ENCODE measurements at places on chromosomes 7 and 10.

DNA sequence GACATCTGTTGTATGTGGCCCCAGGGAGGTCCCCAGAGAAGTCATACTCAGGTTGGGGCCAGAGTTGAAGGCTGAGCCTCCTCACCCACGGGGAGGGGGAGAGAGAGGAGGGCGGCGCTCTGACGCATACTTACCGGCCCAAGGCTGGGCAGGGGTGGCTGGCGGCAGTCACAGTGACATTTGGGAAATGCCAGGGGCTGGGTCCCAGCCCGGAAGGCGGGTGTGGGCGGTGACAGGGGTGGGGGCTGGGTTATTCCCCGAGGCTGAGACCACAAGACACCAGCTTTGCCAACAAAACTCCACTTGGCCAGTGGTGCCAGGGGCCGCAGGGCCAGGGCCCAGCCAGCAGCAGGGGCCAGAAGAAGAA lies 41.1 kb downstream of the RASGEF1A start:
- DNase-seq, result peak; percentile 39

GRCh38 chr10:26556748-26557640 lies 118.9 kb downstream of the APBB1IP start:
- no peak for DNase-seq

GRCh38 chr7:46059308-46060020 lies 138.4 kb upstream of the IGFBP3 start:
- no peak for DNase-seq

DNA sequence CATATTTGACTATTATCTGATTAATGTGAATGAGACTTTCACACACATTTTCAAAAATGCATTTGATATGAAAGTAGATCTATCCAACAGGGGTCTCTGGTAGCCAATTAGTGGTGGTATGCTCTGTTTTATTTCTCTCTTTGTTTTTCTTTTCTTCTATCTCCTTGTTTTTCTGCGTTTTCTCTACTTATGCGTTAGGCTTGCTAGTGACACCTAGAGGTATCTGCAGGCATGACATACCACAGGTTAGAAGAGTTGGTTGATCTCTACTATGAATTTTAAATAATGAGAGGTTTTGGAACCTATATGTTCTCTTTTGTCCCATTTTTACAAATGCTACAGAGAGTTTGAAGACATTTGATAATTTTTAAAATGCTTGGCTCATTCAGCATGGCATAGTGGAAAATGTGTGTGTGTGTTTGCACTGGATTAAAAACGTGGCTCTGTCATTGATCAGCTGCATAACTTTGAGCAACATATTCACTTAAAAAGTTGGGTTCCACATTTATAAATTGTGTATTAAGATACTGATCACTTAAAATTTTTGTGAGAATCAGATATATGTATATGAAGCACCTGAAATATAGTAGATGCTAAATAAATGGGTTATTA lies 28.1 kb upstream of the PLXDC2 start:
- DNase-seq, result no peak

- peak; percentile 50 for DNase-seq
Measured at GRCh38 chr7:108000875-108001763, 1.8 kb downstream of the LAMB1 start.

GRCh38 chr10:105964009-105964408 lies 1200.5 kb downstream of the SORCS1 start:
- DNase-seq, result no peak

- DNase-seq, result no peak
Measured at GRCh38 chr10:112816033-112816430, 134.0 kb upstream of the TCF7L2 start.

DNA sequence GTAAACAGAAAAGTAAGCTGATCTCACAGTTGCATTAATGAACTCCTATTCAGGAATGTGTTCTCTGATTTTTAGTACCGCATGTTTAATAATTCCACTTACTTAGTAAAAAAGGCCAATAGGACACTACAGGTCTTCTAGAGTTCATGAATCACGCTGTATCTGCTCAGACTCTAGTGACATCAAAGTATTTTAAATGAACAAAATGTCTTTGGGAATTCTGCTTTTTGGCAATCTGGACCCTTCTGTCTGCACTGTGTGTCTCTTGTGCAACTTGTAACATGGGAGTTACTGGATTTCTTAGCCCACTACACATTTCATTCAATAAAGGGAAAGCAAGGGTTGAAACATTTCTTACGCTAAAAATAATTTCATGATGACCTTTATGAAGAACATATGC lies 50.2 kb downstream of the RABGEF1 start:
- DNase-seq, result no peak

GRCh38 chr7:7687800-7688199 lies 30.6 kb downstream of the RPA3 start:
- DNase-seq, result no peak

- no peak for DNase-seq
Measured at GRCh38 chr10:42929993-42930392, 146.9 kb upstream of the RET start.

DNA sequence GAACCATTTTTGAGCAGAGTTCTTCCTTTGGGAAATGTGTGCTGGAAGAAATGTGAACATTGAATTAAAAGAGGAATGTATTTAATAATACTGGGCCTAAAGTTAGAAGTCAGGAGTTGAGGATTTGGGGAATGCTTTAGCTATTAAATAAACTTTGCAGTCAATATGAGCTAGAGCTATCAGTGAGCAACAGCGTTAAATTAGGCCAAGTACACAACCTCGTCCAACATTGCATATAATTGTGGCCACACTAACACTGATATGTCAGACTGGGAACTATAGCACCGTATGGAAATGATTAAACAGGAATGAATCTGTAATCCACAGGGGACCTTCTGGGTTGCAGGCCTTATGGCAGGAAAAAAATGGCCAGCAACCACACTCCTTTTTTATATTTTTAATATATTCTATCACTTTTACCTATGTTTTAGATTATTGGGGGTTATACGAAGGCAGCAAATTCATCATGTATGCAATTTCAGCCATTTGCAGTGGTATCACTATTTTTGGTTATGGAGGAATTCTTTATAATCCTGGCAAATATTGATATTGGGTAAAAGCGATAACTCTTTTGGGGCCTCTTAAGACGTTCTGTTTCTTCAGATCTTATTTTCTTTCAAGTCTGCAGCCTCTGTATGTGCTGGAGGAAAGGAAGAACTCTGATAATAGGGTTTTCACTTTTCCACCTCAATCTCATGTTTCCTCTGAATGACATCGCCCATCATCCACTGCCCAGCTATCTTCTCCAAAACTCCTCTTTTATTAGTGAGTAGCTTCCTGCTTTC lies 236.3 kb upstream of the PLXDC2 start:
- DNase-seq, result no peak

DNA sequence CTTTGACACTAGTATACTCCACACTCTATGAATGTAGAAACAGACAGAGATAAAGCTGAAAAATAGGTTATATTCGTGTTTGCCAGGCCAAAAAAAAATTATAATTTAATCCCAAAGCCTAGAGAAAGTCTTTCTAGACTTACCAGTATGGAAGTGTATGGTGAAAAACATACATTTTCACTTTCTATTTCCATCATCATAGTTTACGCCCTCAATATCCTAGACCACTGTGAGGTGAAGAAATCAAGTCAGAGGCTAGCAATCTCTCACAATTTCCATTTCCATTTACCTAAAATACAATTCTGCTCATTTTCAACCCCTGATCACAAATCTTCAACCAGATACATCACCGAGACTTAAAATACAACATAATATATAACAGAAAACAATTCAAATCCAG lies 16.2 kb downstream of the GPR22 start:
- DNase-seq, result no peak

DNA sequence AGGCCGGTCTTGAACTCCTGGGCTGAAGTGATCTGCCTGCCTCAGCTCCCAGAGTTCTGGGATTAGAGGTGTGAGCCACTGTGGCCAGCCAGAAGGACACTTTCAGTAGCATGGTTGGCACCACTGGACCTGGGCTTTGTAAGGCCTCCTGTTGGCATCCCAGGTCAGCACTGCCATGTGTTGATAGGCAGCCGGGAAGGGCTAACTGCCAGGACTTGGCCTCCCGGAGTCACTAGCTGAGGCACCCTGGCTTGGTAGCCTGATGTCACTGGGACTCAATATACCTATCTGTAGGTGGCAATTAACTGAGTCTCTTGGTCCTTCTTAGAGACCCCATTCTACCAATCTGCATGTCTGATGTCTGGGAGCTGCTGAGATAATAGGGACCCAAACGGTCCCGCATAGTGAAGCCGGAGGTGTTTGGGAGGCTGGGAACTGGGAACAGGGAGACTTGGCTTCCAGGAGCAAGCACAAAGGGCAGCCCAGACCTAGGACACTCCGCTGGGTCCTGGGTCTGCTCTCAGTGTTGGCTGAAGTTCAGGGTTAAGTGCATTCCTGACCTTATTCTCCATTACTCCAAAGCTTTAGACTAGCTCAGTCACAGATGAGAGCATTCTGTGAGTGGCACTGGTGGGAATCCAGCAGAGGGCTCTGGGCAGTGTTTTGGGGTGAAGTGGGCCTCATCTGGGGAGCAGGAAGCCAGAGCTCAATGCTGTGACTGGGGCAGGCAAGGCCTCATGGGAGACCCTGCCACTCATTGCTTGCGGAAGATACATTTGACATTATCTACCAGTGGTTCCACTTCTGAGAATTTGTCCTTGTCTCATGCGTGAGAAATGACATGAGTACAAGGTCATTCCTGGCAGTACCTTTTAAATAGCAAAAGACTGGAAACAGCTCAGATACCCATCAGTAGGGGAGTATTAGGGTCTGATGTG lies 2.7 kb downstream of the LHPP start:
- peak; percentile 76 for DNase-seq

DNA sequence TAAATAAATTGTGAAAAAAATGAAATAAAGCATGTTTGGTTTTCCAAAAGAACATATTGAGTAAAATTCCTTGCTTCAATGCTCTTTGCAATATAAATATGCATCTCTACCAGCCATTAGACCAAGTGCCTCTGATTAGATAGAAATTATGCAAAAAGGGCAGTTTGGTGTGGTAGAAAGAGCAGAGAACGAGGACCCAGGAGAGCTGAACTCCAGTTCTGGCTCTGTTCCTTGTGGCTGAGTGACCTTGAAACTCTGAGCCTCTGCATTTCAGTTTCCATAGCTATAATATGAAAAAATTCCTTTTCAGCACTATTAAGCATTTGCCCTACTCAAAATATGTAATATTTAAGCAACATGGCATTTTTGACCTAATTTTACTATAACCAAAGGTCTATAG lies 36.5 kb downstream of the COL1A2 start:
- no peak for DNase-seq

- no peak for DNase-seq
Measured at GRCh38 chr10:26481914-26482550, 43.9 kb downstream of the APBB1IP start.

- DNase-seq, result peak; percentile 30
Measured at GRCh38 chr7:2018569-2019460, 213.9 kb downstream of the MAD1L1 start.

GRCh38 chr10:82932451-82932850 lies 1057.5 kb downstream of the NRG3 start:
- DNase-seq, result no peak

DNA sequence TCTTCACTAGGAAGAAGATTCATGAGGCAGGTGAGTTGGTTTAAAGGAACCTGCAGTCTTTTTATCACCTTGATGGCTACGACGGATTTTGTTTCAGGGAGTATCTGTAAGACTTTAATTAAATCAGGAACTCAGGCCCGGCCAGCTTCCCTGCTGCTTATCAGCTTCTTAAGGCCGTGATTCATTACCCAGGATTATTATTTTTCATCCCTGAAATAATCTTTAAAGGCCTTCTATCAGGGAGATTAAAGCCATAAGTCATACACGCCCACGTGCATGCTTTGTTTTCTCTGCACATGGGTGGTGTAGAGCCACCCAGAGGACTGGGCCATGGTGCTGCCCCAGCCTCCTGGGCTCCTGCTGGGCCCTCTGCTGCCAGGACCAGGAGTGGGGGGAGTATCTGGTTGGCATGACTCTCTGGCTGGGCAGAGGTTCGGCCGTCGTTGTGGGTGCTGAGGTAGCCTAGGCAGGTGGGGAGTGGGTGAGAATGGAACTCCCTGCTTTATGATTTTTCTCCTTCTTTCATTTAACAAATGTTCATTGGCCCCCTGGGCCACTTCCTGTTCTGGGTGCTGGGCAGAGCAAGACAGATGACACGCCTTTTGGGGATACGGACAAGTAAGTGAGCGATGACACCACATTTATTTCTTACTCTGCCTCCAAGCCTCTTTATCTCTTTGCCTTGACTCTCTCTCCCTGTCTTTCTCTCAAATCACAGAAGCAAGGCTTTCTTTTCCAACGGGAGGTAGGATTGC lies 39.0 kb upstream of the PCBD1 start:
- no peak for DNase-seq

GRCh38 chr7:77330169-77330882 lies 85.8 kb downstream of the GSAP start:
- DNase-seq, result no peak

GRCh38 chr7:16436306-16436705 lies 15.0 kb upstream of the CRPPA start:
- DNase-seq, result no peak

- DNase-seq, result no peak
Measured at GRCh38 chr10:101644002-101644401, 51.0 kb downstream of the FBXW4 start.

DNA sequence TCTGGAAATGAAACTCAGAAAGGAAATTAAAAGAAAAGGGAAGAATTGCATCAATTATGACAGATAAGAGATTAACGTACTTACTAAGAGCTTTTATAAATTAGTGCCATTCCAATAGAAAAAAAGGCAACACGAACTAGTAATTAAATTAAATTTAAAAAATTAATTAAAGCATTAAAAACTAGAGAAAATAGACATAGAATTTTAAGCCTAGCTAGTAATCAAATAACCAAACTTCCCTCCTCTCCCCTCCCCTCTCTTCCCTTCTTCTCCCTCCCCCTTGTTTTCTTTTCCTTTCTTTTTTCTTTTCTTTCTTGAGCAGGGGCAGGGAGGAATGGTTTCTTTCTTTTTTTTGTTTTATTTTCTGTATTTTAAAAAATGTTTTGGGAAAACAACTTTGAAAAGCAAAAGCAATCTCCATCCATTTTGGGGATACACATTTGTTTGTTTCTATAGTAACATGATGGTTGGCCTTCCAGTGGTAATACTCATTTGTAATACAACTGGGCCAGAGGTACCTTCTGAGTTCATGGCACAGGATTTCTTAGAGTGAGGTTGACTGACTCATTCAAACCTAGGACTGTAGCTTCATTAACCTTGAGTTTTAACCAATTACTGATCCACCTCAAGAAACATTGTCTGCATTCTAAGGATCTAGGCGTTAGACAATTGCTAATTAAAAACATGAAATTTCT lies 132.6 kb downstream of the ST7 start:
- no peak for DNase-seq

DNA sequence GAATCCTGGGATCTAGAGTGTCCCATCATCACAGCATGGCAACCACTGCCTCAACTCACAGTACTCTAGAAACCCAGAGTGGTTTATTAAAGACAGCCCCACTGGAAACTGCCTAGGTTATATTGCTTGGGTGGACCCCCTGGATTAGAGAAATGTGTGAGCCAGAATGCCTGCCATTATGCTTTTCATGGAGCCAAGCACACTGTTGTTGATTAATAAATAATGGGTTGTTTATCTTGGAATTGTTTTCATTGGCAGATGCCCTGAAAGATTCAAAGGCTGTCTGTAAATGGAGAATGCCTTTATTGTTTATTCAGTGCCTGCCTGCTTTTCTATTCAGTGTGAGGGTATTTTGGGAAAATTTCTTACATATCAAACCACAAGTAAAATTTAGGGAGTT lies 52.1 kb downstream of the GNAI1 start:
- DNase-seq, result no peak

- no peak for DNase-seq
Measured at GRCh38 chr10:51030480-51030879, 43.8 kb upstream of the PRKG1 start.

- DNase-seq, result peak; percentile 96
Measured at GRCh38 chr10:63630085-63630930, 109.1 kb downstream of the REEP3 start.

- DNase-seq, result no peak
Measured at GRCh38 chr10:20975236-20975635, 78.1 kb upstream of the NEBL start.
